Fibroblast of villous mesenchyme (primary cell): ENCODE measurements at places on chromosomes 4 and X. TPM values are rescaled to one million over a fixed set of nuclear protein-coding genes. Genes with fewer than 3 reads are reported as not detected.

The GAGE12H gene
- total RNA-seq = not detected in 2 replicates

- DNase-seq = no peak
Measured at GRCh38 chrX:39164212-39164611, 363.0 kb downstream of the MID1IP1 start.

DNA sequence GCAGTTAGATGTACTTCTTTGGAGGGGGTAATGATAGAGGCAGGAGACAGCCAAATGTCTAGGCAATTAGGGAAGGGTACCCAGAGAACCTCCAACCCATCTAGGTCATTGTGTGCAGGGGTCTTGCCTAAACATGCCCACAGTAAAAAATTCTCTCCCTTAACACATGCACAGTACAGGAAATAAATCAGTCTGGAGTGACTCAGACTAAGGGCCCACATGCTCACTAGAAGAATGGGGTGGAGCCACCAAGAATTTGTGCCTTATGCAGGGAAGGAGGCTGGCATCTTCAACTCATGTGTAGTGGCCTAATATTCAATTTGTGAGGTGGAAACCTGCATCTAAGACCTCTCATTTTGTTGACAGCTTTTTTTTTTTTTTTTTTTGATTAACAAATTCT, 945.3 kb upstream of the GRIA3 start:
- DNase-seq = peak; percentile 2

GRCh38 chr4:5691491-5692132, 16.7 kb downstream of the EVC2 start:
- no peak for DNase-seq

- no peak for DNase-seq
Measured at GRCh38 chrX:96843566-96843965, 40.1 kb upstream of the RPA4 start.
